ENCODE measurements at places on chromosomes 3 and 15.

GRCh38 chr3:19046440-19046839 is 101.9 kb upstream of the KCNH8 start:
- H3K36me3 ChIP-seq = no peaks in the 10 kb centered on the region
- no peaks in the 10 kb centered on the region for H3K27me3 ChIP-seq
- no peak overlapping the region for H3K27ac ChIP-seq
- H3K4me1 ChIP-seq = no peaks in the 10 kb centered on the region
- DNase-seq = no peak

DNA sequence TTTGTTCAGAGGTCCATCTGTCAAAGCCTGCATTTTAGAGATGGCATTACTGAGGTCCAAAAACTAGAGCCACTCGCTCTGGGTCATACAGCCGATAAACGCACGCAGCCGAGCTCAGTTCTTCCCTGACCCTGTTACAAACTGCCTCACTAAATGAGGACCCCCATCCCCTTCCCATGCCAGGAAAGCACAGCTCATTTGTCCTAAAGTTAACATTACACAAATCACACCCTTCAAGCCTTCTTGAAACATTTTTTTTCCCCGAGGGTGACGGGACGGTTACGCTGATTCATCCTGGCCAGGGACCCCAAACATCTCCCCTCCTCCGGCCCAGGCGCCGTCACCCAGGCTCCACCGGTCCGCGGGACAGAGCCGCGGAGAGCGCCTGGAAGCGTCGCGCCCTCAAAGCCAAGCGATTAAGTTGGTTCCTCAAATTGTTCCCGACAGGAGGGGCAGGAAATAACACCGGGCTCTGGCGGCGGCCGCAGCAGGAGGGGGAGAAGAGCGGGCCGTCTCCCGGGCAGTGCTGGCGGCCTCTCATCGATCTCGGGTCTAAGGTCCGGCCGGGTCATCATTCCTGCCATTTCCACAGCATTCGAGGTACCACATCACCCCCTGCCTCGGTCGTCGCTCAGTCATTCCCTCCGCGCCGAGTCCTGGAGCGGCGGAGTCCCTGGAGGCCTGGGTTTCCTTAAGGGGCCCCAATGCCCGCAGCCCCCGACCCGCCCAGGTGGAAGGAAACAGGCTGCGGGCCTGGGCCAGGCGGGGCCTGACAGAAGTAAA is 619 bp upstream of the CMTM8 start:
- H3K27ac ChIP-seq = no peak overlapping the region
- H3K4me3 ChIP-seq = peak overlapping the region; percentile 97
- no peaks in the 10 kb centered on the region for H3K27me3 ChIP-seq
- peaks cover 10% of the 10 kb centered on the region for H3K4me1 ChIP-seq
- DNase-seq = no peak

- peaks cover 75% of the 10 kb centered on the region for H3K36me3 ChIP-seq
- DNase-seq = no peak
- H3K4me1 ChIP-seq = no peaks in the 10 kb centered on the region
- H3K27ac ChIP-seq = no peak overlapping the region
Observed at GRCh38 chr3:125005676-125006075, 50.1 kb downstream of the HEG1 start.

DNA sequence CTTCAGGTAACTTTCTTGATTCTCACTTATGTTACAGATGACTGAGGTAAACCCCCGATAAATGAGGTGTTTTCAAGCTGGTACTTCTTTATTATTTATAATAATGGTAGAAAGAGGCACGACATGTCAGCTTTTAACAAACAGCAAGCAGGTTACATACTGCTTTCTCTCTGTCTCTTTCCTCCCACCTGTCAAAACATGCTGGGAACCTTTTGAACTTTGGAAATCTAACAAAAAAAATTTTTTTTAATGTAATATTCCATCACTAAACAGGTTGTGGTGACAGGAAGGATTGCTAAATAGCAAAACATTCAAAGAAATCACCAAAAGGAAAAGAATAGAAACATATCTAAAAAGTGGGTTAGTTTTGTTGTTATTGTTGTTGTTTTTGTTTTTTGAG is 48.2 kb downstream of the ANO10 start:
- DNase-seq = no peak
- H3K4me3 ChIP-seq = no peak overlapping the region
- no peaks in the 10 kb centered on the region for H3K4me1 ChIP-seq
- no peak overlapping the region for H3K27ac ChIP-seq
- no peaks in the 10 kb centered on the region for H3K27me3 ChIP-seq

- no peaks in the 10 kb centered on the region for H3K27me3 ChIP-seq
- no peaks in the 10 kb centered on the region for H3K4me1 ChIP-seq
- no peak for DNase-seq
- no peak overlapping the region for H3K4me3 ChIP-seq
- H3K36me3 ChIP-seq = no peaks in the 10 kb centered on the region
- no peak overlapping the region for H3K27ac ChIP-seq
Observed at GRCh38 chr3:184085389-184085852, 11.4 kb upstream of the HTR3E start.

DNA sequence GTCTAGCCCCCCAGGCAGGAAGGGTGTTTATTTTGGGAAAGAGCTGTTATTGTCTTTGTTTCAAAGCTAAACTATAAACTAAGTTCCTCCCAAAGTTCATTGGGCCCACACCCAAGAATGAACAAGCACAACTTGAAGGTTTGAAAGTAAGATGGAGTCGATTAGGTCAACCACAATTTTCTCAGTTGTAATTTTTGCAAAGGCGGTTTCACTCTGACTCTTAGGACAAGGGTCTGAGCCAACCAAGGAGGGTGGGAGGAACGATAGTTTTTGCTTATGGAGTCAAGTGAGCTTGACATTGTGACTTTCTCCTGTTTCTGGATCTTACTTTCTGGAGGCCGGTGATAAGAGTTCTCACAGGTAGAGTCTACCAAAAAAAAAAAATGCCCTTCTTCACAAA is 5.8 kb upstream of the ZNF770 start:
- no peaks in the 10 kb centered on the region for H3K36me3 ChIP-seq
- H3K27me3 ChIP-seq = no peaks in the 10 kb centered on the region
- no peak overlapping the region for H3K4me3 ChIP-seq
- H3K27ac ChIP-seq = no peak overlapping the region
- no peak for DNase-seq

GRCh38 chr15:29355477-29355876 is 85.9 kb upstream of the NSMCE3 start:
- no peak overlapping the region for H3K27ac ChIP-seq
- H3K4me3 ChIP-seq = no peak overlapping the region

DNA sequence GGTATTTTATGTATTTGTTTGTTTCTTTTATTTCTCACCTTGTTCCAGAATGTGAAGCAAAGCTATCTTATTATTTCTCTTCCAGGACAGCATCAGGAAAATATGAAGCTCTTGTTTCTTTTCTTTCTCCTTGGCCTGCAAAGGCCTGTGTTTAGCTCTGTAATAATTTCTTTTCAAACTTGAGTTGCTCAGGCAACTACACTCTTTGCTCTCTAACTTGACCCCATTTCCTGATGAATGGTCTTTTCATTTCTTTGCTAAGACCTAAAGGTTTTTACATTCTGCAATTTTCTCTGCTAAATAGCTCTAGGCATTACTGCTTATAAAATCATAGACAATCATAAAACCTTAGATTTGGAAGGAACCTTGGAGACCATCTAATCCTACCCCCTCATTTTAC is 26.2 kb upstream of the ZNF770 start:
- H3K4me3 ChIP-seq = no peak overlapping the region
- no peaks in the 10 kb centered on the region for H3K4me1 ChIP-seq
- H3K27ac ChIP-seq = no peak overlapping the region
- H3K27me3 ChIP-seq = no peaks in the 10 kb centered on the region

- H3K4me1 ChIP-seq = peaks cover 32% of the 10 kb centered on the region
- H3K4me3 ChIP-seq = no peak overlapping the region
- H3K27ac ChIP-seq = peak overlapping the region; percentile 72
Observed at GRCh38 chr3:187973977-187974870, 179.7 kb upstream of the LPP start.

DNA sequence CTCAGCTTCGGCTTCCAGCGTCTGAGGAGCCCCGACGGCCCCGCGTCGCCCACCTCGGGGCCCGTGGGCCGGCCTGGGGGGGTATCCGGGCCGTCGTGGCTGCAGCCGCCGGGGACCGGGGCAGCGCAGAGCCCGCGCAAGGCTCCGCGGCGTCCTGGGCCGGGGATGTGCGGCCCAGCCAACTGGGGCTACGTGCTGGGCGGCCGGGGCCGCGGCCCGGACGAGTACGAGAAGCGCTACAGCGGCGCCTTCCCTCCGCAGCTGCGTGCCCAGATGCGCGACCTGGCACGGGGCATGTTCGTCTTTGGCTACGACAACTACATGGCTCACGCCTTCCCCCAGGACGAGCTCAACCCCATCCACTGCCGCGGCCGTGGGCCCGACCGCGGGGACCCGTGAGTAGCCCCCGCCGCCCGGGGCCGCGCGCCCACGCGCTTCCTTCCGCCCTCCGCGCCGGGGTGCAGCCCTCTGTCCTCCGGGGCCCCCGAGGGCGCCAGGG is 462 bp downstream of the EDEM1 start:
- peak overlapping the region; percentile 82 for H3K27ac ChIP-seq
- H3K4me3 ChIP-seq = peak overlapping the region; percentile 62
- no peaks in the 10 kb centered on the region for H3K36me3 ChIP-seq
- peak; percentile 25 for DNase-seq

DNA sequence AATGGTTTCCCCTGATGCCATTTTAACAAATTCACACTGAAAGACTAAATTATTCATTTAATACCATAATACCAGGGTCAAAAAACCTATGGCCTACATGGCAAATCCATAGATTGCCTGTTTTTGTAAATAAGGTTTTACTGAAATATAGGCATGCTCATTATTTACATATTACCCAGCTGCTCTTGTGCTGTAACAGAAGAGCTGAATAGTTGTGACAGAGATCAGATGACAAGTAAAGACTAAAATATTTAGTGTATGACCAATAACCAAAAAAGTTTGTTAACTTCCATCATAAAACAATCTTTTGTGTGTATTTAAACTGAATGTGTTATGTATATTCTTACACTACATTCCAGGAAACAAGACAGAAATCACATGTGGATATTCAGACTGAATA is 60.2 kb downstream of the DENND4A start:
- H3K36me3 ChIP-seq = peaks cover 41% of the 10 kb centered on the region
- no peaks in the 10 kb centered on the region for H3K4me1 ChIP-seq
- no peak overlapping the region for H3K27ac ChIP-seq

DNA sequence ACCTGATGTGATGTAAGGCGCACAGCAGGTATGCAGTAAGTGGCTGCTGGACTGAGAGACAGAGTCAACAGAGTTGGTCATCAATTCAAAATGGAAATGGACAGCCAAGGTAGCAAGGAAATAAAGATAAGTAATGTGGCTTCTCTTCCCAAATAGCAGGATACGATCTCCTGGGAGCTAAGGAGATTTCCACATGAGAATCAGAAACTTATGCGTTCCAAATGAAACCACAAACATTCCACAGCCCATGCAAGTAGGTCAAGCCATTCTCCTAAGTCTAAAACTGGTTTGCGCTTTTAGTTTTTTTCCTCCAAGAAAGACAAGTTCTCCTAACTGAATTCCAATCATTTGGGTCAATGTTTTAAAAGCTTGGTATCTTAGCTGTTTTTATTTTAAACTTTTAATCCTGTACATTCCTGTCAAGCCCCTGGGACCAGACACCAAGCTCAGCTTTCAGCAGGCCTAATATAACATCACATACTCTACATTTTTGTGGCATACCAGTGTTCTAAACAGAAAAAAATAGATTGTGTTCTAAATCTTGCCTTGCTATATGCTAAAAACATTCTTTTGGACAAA is 73.7 kb upstream of the TSPAN3 start:
- H3K4me3 ChIP-seq = no peak overlapping the region
- no peaks in the 10 kb centered on the region for H3K4me1 ChIP-seq
- no peak for DNase-seq
- no peaks in the 10 kb centered on the region for H3K27me3 ChIP-seq
- H3K27ac ChIP-seq = no peak overlapping the region

DNA sequence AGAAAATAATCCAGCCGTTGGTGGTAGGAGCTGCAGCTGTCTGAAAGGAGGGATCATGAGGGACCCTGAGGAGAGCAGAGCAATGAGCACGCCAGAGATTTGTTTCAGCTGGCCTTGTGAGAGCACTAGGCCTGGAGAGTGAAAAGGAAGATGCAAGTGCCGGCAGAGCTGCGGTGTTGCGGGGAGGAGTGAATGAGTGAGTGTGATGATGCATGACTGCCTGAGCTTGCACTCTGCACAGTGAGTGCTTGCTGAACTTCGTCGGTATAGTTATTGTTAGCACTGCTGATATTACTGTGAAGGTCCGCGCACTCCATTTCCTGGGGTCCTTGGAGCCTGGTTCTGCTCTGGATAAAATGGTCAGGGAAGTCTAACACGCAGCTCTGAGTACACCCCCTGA is 23.2 kb downstream of the EIF1B start:
- no peaks in the 10 kb centered on the region for H3K36me3 ChIP-seq
- no peak for DNase-seq
- H3K4me1 ChIP-seq = no peaks in the 10 kb centered on the region
- H3K27ac ChIP-seq = no peak overlapping the region

GRCh38 chr3:175980486-175981090 is 1121.5 kb downstream of the NAALADL2 start:
- DNase-seq = no peak
- H3K4me1 ChIP-seq = no peaks in the 10 kb centered on the region
- H3K36me3 ChIP-seq = no peaks in the 10 kb centered on the region
- no peaks in the 10 kb centered on the region for H3K27me3 ChIP-seq
- no peak overlapping the region for H3K4me3 ChIP-seq
- H3K27ac ChIP-seq = no peak overlapping the region

- no peak overlapping the region for H3K27ac ChIP-seq
- no peaks in the 10 kb centered on the region for H3K4me1 ChIP-seq
- no peak for DNase-seq
- H3K36me3 ChIP-seq = no peaks in the 10 kb centered on the region
- H3K4me3 ChIP-seq = no peak overlapping the region
Observed at GRCh38 chr3:141643391-141643790, 94.7 kb upstream of the RNF7 start.

GRCh38 chr3:169227911-169228310 is 435.6 kb downstream of the MECOM start:
- H3K27ac ChIP-seq = no peak overlapping the region
- H3K36me3 ChIP-seq = no peaks in the 10 kb centered on the region
- no peak for DNase-seq
- H3K27me3 ChIP-seq = no peaks in the 10 kb centered on the region
- no peak overlapping the region for H3K4me3 ChIP-seq
- no peaks in the 10 kb centered on the region for H3K4me1 ChIP-seq

DNA sequence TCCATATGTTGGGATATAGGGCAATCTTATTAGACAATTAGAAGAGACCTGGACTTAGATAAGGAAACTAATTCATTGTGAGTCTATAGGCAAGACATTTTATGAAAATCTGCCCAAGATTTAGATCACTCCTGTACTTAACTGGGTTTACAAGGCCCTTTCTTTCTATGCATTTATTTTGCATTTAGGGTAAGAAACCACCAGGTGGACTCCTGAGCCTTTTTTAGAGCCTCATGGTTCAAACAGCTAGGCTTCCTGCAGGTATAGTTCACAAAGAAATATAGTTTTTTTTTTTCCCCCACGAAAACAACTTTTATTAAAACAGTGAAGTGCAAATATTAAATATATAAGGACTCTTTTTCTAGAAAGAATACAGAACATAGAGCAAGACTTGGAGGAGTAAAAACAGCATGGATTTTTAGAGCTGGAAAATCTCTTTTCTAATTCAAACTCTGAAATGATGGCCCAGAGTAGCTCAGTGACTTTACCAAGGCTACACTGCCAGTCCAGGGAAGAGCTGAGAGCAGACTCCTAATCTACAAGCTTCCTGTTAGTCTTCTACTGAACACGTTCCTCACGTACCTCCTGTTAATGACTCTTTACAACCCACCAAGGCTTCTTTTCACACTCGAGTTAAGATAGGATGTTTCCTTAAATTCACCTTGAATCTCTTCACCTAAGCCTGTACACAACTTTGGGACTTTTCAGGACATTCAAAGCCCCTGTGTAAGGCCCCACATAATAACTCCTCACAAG is 400.9 kb upstream of the ATP11B start:
- no peaks in the 10 kb centered on the region for H3K27me3 ChIP-seq
- no peak overlapping the region for H3K27ac ChIP-seq
- no peaks in the 10 kb centered on the region for H3K36me3 ChIP-seq
- no peak overlapping the region for H3K4me3 ChIP-seq
- no peaks in the 10 kb centered on the region for H3K4me1 ChIP-seq
- no peak for DNase-seq

Measured in effector memory CD4-positive, alpha-beta T cell (primary cell).